ENCODE measurements at places on chromosomes 6 and 20. TPM values are rescaled to one million over a fixed set of nuclear protein-coding genes. Genes with fewer than 3 reads are reported as not detected.
A peak's percentile ranks its signal among the peaks of the same experiment; 100 is the strongest.

GRCh38 chr6:130962966-130963365, 100.1 kb downstream of the EPB41L2 start:
- no peak for DNase-seq

DNA sequence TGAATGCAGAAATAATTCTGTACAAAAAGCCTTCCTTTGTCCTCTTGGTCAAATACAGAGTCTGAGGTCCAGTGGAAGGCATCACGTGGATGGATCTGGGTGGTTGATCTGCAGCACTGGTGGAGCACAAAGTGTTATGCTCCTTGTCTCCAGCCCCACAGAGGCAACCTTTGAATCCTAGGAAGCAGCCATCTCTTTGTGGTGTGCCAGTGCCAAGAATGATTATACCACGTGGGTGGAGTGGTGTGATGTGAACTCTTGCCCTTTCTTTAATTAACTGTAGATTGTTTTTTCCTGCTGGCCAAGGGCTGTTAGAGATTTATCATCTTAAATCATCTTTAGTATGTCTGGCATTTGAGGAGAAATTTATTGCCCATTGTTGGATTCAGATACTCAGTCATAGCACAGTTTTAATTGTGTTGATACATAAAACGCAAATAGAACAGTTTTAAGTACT, 31.1 kb downstream of the NCOA7 start:
- DNase-seq = no peak

- no peak for DNase-seq
Observed at GRCh38 chr6:167665698-167666330, 160.9 kb upstream of the AFDN start.

DNA sequence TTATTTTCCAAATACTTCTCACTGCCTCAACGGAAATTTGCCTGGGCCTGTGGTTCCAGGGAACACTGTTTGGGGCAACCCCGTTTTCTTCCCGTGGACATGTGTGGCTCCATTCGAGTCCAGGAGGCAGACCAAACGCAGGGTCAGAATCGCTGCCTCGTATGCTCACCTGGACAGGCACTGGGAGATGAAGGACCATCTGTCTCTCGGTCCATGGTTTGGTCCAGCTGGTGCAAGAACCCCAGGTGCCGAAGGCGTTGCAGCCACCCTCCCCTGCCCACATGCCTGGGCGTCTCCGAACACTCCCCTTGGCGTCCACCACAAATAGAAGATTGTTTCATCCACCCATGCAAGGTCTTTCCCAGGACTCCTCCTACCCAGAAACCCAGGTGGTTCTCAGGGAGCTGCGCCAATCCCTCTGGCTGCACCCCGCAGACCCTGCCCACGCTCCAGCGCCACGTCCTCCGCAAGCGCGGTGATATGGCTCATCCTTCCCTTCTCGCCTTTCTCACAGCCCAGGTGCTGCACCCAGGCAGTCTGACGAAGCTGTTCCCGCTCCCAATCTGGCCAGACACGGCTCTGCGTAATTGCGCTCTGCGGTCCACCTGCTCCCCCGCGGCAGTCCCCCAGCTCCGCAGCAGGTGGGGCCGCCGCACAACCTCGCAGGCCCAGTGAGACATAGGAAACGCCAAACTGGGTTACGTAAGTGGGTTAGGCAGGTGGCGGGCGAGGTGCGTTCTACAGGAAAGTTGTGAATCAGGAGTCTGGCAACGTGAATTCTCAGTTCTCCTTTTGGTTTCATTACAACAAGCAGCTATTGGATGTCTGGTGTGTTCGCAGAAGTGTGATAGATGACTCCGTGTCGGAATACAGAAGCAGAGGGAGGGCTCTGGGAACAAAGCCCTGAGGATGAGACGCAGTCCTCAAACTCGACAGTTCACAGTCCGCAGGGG, 146.2 kb upstream of the ECI2 start:
- DNase-seq = peak; percentile 85

DNA sequence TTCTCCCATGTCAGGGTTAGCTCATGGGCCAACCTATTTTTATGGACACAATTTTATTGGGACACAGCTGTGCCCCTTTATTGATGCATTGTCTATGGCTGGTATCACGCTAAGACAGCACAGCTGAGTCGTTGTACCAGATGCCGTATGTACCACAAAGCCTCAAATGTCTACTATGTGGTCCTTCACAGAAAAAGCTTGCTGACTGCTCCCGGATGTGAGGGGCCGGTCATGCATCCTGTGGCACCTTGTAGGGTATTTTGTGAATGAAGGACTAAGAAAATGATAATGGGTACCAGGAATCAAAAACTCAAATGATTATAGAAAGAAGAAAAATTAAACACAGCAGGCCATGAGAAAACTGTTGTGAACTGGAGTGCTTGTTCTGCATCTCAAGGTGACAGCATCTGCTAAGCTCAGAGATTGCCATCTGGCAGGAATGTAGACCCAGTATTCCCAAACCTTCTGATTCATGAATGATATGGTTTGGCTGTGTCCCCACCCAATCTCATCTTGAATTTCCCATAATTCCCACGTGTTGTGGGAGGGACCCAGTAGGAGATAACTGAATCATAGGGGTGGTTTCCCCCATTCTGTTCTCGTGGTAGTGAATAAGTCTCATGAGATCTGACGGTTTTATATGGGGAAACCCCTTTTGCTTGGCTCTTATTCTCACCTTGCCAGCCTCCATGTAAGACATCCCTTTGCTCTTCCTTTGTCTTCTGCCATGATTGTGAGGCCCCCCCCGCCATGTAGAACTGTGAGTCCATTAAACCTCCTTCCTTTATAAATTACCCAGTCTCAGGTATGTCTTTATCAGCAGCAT, 248.5 kb downstream of the TSHZ2 start:
- DNase-seq = no peak

FAM162B gene
- 6.3 TPM for total RNA-seq
